Trophoblast cell (in vitro differentiated cells and primary cell): ENCODE measurements at places on chromosomes 11 and 22.
A peak's percentile ranks its signal among the peaks of the same experiment; 100 is the strongest.

- no peak for DNase-seq
Measured at GRCh38 chr22:21985214-21985613, 2.6 kb upstream of the TOP3B start.

GRCh38 chr22:24801901-24802465, 4.0 kb upstream of the SGSM1 start:
- DNase-seq = no peak

GRCh38 chr11:64864135-64864472, 14.3 kb downstream of the EHD1 start:
- DNase-seq = no peak

GRCh38 chr11:578276-579035, 2.2 kb downstream of the PHRF1 start:
- no peak for DNase-seq

GRCh38 chr11:74634537-74634936, 42.2 kb downstream of the POLD3 start:
- no peak for DNase-seq

DNA sequence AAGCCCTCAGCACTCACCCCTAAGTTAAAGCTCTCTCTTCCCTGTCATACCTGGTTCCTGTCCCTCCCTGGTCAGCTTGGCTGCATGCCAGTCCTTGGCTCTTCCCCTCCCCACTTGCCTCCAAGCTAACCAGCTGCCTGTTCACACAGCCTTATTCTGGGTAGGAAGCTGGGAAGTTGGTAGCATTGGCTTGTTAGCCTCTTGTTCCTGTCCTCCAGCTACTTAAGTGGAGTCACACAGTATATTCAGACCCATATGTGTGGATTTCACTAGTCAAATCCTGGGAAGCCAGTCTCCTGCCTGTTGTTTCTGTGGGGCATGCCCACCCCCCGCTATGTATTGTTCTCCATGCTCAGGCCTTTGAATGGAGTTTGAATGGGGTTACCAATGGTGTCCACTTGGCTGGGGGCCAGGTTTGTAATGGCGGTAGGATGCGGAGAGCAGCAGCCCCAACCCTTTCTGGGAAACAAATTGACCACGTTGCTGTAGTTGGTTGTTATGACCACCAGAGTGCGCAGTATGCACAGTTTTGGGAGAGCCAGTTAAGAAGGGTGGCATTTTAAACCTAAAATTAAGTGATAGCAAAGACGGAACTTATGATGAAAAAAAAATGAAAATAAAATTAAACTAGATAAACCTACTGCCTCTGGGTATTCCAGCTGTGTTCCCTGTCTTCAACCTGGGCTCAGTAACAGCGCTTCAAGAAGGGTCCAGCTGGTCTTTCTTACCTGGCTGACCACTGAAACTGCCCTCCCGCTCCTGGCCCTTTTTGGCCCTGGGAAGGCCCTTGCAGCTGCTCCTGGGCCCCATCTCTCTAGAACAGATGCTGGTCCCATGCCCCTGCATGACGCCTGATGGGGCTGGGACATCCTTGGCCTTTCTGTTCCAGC, 10.7 kb upstream of the RPS3 start:
- peak; percentile 91 for DNase-seq

GRCh38 chr11:1126491-1126926, 31.2 kb upstream of the MUC5AC start:
- DNase-seq = no peak

DNA sequence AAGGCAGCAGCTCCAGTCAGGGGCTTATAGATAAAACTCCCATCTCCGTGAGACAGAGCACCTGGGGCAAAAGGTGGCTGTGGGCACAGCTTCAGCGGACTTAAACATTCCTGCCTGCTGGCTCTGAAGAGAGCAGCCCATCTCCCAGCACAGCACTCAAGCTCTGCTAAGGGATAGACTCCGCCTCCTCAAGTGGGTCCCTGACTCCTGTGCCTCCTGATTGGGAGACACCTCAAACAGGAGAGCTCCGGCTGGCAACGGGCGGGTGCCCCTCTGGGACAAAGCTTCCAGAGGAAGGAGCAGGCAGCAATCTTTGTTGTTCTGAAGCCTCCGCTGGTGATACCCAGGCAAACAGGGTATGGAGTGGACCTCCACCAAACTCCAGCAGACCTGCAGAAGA, 279.4 kb downstream of the LARGE1 start:
- no peak for DNase-seq

DNA sequence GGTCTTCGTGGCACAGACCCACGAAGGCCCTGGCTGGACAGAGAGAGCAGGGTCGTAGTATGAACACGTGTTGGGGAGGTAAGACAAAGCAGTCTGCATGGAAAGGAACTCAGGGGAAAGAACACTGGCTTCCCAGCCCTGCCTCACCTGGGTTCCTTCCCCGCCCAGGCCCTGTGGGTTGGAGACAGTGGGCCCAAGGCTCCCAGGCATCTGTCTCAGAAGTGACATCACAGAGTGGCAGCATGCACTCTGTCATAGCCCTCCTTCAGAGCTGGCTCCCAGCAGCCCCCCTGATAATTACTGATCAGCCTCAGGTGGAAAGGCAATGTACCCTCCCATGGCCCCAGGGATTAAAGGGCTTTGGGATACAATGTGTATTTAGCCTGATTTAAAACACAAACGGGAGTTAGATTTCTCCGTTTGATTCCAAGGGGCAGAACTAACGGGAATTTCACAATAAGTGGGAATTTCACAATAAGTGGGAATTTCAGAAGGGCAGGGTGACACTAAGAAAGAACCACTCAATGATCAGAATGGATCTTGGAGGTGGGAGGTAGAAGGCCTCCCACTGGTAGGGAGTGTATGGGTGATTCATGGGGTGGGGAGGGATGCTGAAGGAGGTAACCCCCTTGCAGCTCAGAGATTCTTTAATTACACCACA, 65.1 kb downstream of the SLC22A12 start:
- DNase-seq = no peak

DNA sequence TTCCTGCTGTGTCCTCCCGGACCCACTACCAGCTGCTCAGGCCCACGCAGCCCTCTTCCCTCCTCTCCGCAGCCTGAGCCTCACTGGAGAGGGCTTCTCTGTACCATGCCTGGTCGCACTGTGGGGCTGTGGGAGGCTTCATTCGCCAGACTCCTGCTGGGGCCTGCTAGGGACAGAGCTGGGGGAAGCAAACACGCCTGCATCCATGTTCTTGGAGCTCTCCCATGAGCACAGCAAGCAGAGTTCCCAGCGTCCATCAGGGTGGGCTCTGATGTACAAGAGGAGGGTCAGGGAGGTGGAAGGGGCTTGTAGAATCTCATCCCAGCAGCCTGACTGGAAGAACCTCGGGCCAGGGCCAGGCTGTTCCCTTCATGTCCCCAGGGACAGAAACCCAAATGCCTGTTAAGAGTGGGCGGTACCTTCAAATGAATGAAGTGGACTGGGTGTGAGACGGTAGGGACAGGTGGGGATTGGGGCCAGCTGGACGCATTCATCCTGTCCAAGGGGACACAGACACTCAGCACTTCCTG, 59.9 kb downstream of the MPPED1 start:
- no peak for DNase-seq

DNA sequence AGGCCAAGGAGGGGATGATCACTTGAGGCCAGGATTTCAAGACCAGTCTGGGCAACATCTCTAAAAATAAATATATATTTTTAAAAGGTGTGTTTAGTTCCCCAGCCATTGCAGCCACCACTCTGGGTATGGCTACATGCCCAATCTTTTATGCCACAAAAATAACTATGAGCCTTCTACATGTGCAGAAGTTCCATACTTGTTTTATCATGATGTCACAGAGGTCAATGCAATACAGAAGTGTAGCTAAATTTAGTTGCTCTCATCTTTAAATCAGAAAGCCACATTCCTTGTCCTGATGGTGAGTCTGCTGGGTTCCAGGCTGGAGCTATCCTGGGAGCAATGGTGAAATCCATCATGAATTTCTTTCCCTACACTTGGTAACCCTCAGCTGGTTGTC, 436.3 kb downstream of the DYNC2H1 start:
- no peak for DNase-seq

DNA sequence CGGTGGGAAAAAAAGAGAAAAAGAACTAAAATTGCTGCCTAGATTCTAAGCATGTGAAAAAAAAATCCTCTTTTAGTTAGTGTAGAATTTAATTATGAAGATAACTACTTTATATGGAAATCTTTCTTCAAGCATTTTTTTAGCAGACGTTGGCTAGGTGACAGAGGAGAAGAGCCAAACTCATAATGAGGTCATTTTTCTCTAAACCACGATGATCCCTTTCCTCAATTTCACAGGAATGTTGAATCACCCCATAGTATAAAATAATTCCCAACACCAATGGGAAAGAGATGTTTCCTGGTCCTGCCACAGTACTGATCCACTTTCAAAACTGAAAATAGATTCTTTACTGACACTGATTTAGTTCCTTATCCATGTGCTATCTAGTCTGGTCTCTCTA, 319.8 kb downstream of the DLG2 start:
- no peak for DNase-seq

DNA sequence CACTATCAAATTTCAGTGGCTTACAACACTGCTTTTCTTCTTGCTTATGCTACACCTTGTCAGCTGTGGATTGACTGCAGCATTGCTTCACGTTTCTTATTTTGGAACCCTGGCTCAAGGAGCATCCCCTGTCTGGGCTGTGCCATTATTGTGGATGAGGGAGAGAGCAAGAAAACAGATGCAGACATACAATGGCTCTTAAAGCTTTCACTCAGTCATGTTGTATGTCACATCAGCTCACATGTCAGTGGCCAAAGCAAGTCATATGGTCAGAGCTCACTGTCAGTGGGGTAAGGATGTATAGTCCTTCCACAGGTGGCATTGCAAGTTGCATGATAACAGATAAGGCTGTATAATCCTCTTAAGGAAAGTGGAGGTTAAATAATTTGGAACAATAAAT, 10.0 kb downstream of the ARHGEF12 start:
- no peak for DNase-seq

- peak; percentile 70 for DNase-seq
Measured at GRCh38 chr11:36306888-36307287, 10.8 kb downstream of the PRR5L start.

GRCh38 chr11:26976389-26976788, 17.5 kb upstream of the FIBIN start:
- DNase-seq = no peak

DNA sequence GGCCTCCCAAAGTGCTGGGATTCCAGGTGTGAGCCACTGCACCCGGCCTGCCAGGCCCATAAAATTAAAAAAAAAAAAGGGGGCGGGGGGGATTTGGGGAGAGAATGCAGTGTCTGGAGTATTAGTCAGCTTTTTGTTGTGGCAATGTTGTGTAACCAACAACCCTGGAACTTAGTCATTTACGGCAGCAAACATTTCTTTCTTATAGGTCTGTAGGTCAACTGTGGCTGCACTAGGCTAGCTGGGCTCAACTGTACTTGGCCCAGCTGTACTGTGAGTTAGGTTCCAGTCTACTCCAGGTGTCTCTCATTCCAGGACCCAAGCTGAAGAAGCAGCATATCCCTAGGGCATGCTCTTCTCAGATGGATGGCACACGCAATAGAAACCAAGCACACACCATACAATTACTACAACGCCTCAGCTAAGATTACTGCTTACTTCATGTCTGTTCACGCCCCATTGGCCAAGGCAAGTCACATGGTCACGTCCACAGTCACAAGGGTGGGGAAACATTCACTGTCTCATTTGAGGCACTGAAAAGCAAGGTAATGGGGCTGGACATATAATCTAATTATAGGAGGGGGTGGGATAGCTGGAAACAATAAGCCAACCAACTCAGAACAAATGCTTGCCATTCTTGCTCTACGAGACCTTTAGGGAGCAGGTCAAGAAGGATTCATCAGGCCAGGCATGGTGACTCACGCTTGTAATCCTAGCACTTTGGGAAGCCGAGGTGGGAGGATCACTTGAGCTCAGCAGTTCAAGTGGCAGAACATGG, 10.4 kb upstream of the SPINDOC start:
- DNase-seq = peak; percentile 75

DNA sequence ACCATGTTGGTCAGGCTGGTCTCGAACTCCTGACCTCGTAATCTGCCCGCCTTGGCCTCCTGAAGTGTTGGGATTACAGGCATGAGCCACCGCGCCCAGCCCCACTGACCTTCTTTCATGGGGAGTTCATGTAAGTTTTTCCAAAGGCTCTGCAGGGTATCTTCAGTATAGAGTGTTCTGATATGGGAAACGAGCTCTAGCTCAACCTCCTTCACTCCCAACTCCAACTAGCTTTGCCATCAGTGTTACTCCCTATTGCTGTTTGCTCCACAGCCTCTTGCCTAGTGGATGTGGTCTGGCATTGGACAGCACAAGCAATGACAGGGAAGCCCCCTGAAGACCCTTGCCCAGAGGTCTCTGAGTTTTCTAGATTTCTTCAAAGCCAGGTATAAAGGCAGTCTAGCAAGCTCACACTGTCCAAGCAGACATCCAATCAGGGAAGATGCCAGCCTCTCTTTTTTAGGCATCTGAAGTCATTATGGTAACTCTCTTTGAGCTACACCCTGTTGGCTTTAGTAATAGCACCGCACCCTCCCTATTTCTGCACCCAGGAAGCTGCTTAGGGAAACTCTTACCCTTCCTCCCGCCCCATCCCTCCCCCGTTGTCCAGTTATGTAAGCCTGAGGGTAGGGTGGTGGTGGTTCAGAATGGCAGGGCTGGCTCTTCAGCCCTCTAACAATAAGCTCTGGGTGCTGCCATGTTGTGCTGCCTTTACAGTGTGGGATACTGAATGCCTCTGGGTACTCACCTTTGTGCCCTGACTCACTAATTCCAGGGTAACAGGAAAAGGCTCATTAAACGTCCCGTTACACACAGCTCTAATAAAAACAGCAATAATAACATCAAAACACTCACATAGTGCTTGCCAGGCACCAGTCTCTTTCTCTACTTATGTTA, 41.4 kb upstream of the CLDN5 start:
- no peak for DNase-seq

DNA sequence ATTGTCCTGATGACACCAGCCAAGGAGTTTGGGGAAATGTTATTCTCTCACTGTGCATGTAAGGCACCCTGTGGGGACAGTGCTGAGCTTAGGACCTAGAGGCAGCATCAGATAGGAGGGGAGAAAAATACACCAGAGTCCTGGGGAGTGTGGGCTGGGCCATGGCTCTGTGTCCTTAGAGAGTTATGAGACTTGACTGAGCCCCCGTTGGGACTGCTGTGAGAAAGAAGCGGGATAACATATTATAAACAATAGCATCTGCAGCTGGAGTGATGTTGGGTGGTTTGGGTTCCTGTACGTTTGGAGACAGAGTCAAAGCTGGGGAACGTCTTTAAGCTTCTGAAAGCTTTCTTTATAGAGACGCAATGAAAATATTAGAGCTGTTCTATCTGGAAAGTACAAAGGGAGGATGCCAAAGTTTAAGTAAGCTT, 90.9 kb upstream of the CRTAM start:
- DNase-seq = no peak

DNA sequence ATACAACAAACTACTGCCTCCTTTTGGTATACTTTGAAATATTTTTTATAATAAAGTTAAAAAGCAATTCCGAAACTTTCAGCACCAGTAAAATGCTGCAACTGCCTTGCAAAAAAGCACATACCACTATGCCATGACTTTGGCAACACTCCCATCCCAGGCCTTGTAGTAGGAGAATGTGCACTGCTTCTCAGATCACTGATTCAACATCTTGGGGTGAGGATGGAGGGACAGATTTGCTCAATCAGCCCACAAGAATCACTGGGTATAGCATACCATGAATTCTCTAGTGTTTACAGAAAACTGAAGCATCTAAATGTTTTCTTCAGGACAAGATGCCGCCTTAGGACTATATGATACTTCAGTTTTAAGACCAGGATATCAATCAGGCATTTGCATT, 14.9 kb downstream of the EIF4ENIF1 start:
- DNase-seq = no peak
